ENCODE measurements at places on chromosomes 7 and 10. TPM values are rescaled to one million over a fixed set of nuclear protein-coding genes. Genes with fewer than 3 reads are reported as not detected.

The TBXAS1 gene
- total RNA-seq: 1.4 TPM

The MBLAC1 gene
- total RNA-seq: 1.6 TPM

- no peak overlapping the region for H3K27ac ChIP-seq
- no peaks in the 10 kb centered on the region for H3K36me3 ChIP-seq
- no peak overlapping the region for H3K4me3 ChIP-seq
- DNase-seq: no peak
- H3K27me3 ChIP-seq: no peaks in the 10 kb centered on the region
Observed at GRCh38 chr10:71750986-71751385, 22.3 kb downstream of the VSIR start.

The PRRT4 gene
- 0.24 TPM for total RNA-seq

DNA sequence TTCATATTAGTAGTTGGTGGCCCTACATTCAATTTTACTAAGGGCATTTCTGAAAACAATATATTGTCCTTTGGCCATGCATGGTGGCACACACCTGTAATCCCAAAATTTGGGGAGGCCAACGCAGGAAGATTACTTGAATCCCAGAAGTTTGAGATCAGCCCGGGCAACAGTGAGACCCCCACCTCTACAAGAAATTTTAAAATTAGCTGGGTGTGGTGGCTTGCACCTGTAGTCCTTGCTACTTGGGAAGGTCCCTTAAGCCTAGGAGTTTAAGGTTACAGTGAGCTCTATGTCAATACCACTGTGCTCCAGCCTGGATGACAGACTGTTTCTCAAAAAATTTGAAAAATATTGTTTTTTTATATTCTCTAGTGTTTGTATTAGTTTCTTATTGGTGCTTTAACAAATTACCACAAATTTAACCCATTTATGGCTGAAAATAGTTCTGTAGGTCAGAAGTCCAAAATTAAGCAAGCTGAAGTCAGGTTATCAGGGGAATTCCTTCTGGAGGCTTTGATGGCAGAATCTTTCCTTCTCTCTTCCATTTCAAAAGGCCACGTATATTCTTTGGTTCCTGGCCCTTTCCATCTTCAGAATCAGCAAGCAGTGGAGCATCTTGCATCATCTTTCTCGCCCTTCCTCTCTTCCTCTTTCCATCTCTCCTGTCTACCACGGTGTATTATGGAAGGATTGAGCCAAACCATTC, 12.4 kb downstream of the CBX3 start:
- peaks cover 40% of the 10 kb centered on the region for H3K36me3 ChIP-seq
- no peaks in the 10 kb centered on the region for H3K4me1 ChIP-seq
- DNase-seq: no peak
- no peak overlapping the region for H3K27ac ChIP-seq

GRCh38 chr10:132571650-132572544, 34.3 kb downstream of the INPP5A start:
- H3K4me1 ChIP-seq: peaks cover 3% of the 10 kb centered on the region
- DNase-seq: peak; percentile 87
- H3K36me3 ChIP-seq: no peaks in the 10 kb centered on the region
- no peaks in the 10 kb centered on the region for H3K27me3 ChIP-seq

DNA sequence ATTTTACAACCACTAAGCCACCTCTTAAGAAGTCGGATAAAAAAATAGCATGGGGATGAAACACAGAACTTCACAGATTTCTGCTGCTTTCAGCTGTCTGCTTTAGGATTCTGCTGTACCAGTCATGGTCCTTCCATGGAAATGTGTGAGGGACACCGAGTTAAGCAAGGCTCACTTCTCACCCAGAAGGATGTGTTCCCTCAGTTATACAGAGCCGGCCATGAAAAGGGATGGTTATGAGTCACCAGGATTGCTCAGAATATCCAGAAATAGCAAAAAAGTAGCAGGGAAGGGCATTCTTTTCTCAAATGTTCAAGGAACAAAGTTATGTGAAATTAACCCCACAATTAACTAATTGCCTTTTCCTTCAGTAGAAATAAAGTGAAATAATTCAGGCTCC, 124.4 kb downstream of the AMPH start:
- H3K27ac ChIP-seq: no peak overlapping the region
- H3K27me3 ChIP-seq: no peaks in the 10 kb centered on the region
- no peak overlapping the region for H3K4me3 ChIP-seq
- no peak for DNase-seq
- H3K36me3 ChIP-seq: no peaks in the 10 kb centered on the region

The GLI3 gene
- 43.0 TPM for total RNA-seq

The CAMK2B gene
- total RNA-seq: 0.17 TPM

DNA sequence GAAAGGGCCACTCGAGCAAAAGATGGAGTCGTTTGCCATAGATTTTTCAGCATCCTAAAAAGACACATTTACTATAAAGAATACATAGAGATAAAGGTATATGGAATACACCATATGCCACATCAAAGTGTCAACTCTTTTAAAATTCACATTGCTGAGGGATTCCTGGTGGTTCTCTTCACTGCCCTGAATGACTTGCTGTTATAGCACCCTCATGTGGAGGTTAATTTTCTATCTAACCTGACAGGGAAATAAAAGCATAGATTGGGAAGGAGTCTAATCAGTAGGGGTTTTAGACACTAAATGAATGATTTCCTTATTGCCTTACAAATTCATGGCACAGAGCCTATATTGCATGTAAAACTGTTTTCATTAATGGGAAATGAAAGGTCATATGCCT, 25.9 kb downstream of the DNAH11 start:
- no peak overlapping the region for H3K4me3 ChIP-seq
- H3K27me3 ChIP-seq: no peaks in the 10 kb centered on the region
- H3K36me3 ChIP-seq: no peaks in the 10 kb centered on the region
- DNase-seq: no peak

GRCh38 chr10:63766745-63767137, 245.5 kb downstream of the REEP3 start:
- DNase-seq: no peak
- H3K4me3 ChIP-seq: no peak overlapping the region
- no peaks in the 10 kb centered on the region for H3K36me3 ChIP-seq
- H3K27me3 ChIP-seq: no peaks in the 10 kb centered on the region
- H3K27ac ChIP-seq: no peak overlapping the region

- H3K4me1 ChIP-seq: peaks cover 9% of the 10 kb centered on the region
- no peaks in the 10 kb centered on the region for H3K27me3 ChIP-seq
- DNase-seq: peak; percentile 63
- peaks cover 7% of the 10 kb centered on the region for H3K36me3 ChIP-seq
- H3K27ac ChIP-seq: no peak overlapping the region
Observed at GRCh38 chr7:148337246-148337965, 253.2 kb upstream of the C7orf33 start.

The WIPF3 gene
- 11.8 TPM for total RNA-seq

DNA sequence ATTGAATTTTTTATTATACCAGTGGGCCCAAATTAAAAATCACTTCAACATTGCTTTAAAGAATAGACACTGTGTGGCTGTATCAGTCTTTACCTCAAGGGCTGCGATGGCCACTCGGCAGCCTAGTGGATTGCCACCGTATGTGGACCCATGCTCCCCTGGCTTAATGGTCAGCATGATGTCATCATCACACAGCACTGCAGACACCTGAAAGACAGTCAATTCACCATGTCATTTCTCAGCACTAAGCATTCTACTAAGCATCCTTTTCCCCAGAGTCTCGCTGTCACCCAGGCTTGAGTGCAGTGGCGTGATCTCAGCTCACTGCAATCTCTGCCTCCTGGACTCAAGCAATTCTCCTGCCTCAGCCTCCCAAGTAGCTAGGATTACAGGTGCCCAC, 17.1 kb downstream of the OAT start:
- peaks cover 56% of the 10 kb centered on the region for H3K36me3 ChIP-seq
- no peaks in the 10 kb centered on the region for H3K4me1 ChIP-seq
- no peaks in the 10 kb centered on the region for H3K27me3 ChIP-seq

The CALHM1 gene
- total RNA-seq: 0.07 TPM

All from H9 (cell line).